ENCODE measurements at places on chromosomes 3 and 15.

DNA sequence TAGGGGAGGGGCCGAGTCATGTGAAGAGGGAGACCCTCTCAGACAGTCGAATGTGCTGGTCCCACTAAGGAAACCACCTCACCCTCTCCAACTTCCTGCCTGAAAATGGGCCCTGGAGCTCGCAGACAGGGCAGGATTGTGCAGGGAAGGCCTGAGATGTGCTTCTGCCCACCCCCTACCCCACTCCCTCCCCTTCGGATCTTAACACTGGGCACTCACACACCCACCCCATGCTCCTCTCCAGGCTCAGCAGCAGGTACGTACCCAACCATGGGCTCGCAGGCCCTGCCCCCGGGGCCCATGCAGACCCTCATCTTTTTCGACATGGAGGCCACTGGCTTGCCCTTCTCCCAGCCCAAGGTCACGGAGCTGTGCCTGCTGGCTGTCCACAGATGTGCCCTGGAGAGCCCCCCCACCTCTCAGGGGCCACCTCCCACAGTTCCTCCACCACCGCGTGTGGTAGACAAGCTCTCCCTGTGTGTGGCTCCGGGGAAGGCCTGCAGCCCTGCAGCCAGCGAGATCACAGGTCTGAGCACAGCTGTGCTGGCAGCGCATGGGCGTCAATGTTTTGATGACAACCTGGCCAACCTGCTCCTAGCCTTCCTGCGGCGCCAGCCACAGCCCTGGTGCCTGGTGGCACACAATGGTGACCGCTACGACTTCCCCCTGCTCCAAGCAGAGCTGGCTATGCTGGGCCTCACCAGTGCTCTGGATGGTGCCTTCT is 20.0 kb downstream of the ATRIP start:
- no peaks in the 10 kb centered on the region for H3K27me3 ChIP-seq
- peak overlapping the region; percentile 96 for H3K4me3 ChIP-seq

- no peak overlapping the region for H3K27ac ChIP-seq
- H3K4me3 ChIP-seq: no peak overlapping the region
- no peaks in the 10 kb centered on the region for H3K4me1 ChIP-seq
- no peaks in the 10 kb centered on the region for H3K36me3 ChIP-seq
- DNase-seq: no peak
Measured at GRCh38 chr3:190371152-190371551, 16.8 kb upstream of the CLDN16 start.

- H3K4me1 ChIP-seq: no peaks in the 10 kb centered on the region
- DNase-seq: no peak
- no peak overlapping the region for H3K27ac ChIP-seq
Measured at GRCh38 chr3:132079147-132079546, 44.3 kb upstream of the CPNE4 start.

- peaks cover 11% of the 10 kb centered on the region for H3K4me1 ChIP-seq
- H3K36me3 ChIP-seq: no peaks in the 10 kb centered on the region
- H3K27ac ChIP-seq: no peak overlapping the region
- no peak overlapping the region for H3K4me3 ChIP-seq
- no peak for DNase-seq
- H3K27me3 ChIP-seq: no peaks in the 10 kb centered on the region
Measured at GRCh38 chr3:153038779-153039178, 123.2 kb upstream of the RAP2B start.

DNA sequence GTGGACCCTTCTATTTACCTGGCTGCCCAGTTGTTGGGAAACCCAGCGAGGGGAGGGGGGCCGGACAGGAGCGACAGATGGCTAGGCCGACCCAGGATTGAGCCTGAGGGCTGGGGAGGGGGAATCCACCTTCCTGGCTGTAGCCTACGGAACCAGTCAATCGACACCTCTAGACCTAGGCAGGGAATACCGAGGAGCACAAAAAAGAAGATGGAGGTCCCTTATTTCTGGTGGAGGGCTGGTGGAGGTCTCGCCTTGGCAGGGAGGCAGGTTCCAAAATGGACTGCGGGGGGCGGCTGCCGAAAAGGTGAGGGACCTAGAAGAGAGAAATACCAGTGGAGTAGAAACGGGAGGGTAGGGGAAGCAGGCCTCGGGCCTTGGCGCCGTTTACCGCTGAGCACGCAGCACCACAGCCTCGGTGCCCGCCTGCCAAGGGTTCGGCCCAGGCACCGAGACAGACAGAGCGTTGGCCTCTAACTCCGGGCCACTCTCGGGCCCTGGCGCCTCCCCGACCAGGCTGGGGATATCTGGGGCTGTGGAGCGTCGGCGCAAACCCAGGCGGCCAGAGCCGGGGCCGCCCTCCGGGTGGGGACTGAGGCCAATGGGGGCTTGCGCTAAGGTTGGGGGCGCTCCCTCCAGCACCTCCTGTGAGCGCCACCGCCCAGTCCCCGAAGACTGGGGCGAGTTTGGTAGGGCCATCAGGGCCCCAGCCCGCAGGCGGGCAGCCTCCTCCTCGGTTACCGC is 1.6 kb downstream of the ANKRD63 start:
- no peak for DNase-seq
- peak overlapping the region; percentile 38 for H3K4me3 ChIP-seq
- peaks cover 54% of the 10 kb centered on the region for H3K27me3 ChIP-seq

DNA sequence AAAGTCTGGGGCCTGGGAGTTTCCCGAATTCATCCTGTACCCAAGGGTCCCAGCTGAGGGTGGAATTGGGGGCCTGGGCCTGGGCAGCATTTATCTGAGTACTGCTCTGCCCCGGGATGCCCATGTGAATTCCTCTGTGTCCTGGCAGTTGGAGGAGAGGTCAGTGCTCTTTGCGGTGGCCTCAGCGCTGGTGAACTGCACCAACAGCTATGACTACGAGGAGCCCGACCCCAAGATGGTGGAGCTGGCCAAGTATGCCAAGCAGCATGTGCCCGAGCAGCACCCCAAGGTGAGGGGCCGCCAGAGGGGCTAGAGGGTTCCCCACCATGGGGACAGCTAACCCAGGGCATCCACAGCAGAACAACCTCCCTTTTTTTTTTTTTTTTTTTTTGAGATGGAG is 6.2 kb upstream of the RCCD1 start:
- no peak overlapping the region for H3K27ac ChIP-seq
- H3K27me3 ChIP-seq: no peaks in the 10 kb centered on the region
- peaks cover 3% of the 10 kb centered on the region for H3K4me1 ChIP-seq

- H3K4me1 ChIP-seq: peaks cover 8% of the 10 kb centered on the region
- no peak overlapping the region for H3K4me3 ChIP-seq
- DNase-seq: no peak
Measured at GRCh38 chr3:197226179-197226578, 72.2 kb downstream of the DLG1 start.

GRCh38 chr3:151912028-151912427 is 38.6 kb downstream of the SUCNR1 start:
- H3K27me3 ChIP-seq: peaks cover 7% of the 10 kb centered on the region
- DNase-seq: no peak
- H3K27ac ChIP-seq: no peak overlapping the region

DNA sequence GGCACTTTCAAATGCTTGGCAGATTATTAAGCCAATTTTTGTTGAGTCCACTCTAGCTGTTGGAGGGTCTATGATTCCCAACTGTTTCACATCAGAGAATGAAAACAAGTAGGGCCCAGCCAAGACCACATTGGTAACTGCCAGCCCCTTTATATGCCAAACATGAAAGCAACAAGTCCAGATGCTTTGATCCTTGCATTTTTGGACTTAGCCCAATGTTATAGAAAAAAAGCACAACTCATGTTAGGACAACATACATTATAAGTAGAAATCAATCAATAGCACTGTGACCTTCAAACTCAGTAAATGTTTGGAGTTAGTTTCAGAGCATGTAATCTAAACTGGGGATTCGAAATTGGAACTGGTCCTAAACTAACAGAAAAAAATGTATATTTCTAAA is 674.7 kb downstream of the MECOM start:
- H3K4me3 ChIP-seq: no peak overlapping the region
- no peaks in the 10 kb centered on the region for H3K27me3 ChIP-seq
- H3K36me3 ChIP-seq: no peaks in the 10 kb centered on the region
- DNase-seq: no peak

- no peak for DNase-seq
- H3K4me3 ChIP-seq: no peak overlapping the region
- H3K36me3 ChIP-seq: no peaks in the 10 kb centered on the region
- H3K27ac ChIP-seq: no peak overlapping the region
- no peaks in the 10 kb centered on the region for H3K27me3 ChIP-seq
Measured at GRCh38 chr15:96622714-96623113, 292.2 kb downstream of the NR2F2 start.

GRCh38 chr3:159806412-159806811 is 182.2 kb upstream of the IL12A start:
- H3K4me3 ChIP-seq: no peak overlapping the region
- no peaks in the 10 kb centered on the region for H3K4me1 ChIP-seq
- no peak for DNase-seq
- no peaks in the 10 kb centered on the region for H3K36me3 ChIP-seq

DNA sequence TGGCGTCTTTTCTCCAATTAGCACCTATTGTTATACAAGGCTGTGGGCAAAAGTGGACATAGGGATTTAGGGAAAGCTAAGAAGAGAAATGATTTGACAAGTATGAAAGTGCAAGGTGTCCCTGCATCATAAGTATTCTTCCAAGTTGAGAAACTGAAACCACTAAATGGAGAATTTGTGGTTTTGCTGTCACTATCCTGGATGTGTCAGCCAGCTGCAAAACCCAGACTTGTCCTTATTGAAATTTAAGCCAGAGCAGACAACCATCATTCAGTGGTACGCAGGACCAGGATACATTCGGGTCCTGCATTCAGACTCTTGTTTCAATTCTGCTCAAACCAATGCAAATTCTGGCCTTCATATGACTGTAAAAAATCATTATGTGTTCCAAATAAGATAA is 384.8 kb upstream of the TGFBR2 start:
- H3K27ac ChIP-seq: no peak overlapping the region
- peaks cover 34% of the 10 kb centered on the region for H3K4me1 ChIP-seq
- peaks cover 17% of the 10 kb centered on the region for H3K36me3 ChIP-seq
- no peak overlapping the region for H3K4me3 ChIP-seq
- no peak for DNase-seq

- H3K4me1 ChIP-seq: peaks cover 14% of the 10 kb centered on the region
- no peaks in the 10 kb centered on the region for H3K27me3 ChIP-seq
- H3K36me3 ChIP-seq: no peaks in the 10 kb centered on the region
- H3K27ac ChIP-seq: no peak overlapping the region
- no peak overlapping the region for H3K4me3 ChIP-seq
Measured at GRCh38 chr3:197204736-197205135, 93.7 kb downstream of the DLG1 start.

DNA sequence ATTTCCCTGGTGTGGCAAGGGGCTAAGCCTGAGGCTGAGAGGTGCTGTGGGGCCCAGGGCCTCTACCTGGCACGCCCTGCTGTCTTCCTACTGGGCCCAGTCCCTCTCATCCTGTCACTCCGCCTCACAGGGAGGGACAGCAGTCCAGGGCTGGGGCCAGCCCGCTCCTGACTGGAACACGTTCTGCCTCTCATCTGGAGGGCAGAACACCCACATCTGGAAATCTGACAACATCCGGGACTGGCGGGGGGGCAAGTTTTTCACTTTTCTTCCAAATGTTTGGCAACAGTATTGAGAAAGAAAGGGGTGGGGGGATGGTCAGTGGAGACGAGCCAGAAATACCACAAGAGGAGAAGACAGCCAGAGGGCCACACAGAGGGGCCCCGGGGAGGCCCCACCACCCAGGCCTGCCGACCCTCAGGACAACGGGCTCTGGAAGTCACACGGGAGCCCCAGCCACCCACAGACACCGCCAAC is 1.8 kb upstream of the MYL3 start:
- DNase-seq: no peak
- no peak overlapping the region for H3K27ac ChIP-seq
- H3K27me3 ChIP-seq: no peaks in the 10 kb centered on the region

DNA sequence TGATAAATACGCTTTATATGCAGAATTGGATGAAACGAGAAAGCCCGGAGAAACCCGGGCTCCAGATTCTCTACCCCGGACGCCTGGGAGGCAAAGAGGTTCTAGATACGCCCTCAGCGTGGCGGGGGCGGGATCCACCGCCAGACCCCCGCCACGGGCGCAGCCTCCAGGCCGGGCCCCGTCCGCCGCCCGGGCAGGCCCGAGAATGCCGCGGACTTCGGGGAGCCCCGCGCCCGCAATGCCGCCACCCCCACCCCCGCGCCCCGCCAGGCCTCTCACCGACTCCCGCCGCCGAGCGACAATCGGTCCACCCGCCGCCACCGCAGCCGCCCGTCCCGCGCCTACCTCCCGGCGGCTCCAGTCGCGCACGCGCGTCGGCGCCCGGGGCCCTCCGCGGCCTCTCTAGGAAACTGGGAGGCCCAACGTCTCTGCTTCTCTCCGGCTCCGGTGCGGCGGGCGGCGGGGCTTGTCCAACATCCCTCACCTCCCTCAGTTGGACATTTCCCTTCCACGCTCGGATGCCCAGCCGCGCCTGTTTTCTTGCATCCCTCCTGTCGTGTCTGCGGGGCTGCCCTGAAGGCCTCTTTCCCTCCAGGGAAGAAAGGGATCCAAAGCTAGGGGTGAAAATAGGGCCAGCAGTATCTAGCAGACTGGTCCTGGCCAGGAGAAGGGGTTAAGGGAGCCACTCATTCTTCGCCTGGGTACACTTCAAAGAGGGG is at the start of gene ZNF445:
Gene ZNF445 (minus strand): TSS at position 359 of the 719 bp plus-strand sequence. CDS start 22,121 bp downstream, outside the sequence.
- no peaks in the 10 kb centered on the region for H3K27me3 ChIP-seq
- peaks cover 27% of the 10 kb centered on the region for H3K4me1 ChIP-seq
- H3K27ac ChIP-seq: peak within 1 kb of the TSS; percentile 89
- H3K36me3 ChIP-seq: peaks cover 8% of the 10 kb centered on the region

DNA sequence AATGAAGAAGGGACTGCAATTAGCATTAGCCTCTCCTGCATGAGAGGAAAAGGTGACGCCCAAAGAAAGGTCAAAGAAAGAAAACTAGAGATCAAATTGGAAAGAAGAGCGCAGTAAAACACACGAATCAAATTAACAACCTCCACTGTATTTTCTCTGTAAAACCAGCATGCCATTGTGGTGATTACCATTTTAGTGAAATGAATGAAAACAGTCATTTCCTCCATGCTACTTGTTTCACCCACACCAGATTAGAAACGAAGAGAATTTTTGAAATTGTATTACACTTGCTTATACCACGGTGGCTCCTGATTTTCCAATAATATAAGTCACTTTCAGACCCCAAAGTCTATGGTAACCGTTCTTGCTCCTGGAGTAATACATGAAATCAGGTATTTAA is 71.6 kb downstream of the SUMF1 start:
- peaks cover 42% of the 10 kb centered on the region for H3K4me1 ChIP-seq
- H3K27ac ChIP-seq: peak overlapping the region; percentile 70
- no peak for DNase-seq
- no peak overlapping the region for H3K4me3 ChIP-seq

DNA sequence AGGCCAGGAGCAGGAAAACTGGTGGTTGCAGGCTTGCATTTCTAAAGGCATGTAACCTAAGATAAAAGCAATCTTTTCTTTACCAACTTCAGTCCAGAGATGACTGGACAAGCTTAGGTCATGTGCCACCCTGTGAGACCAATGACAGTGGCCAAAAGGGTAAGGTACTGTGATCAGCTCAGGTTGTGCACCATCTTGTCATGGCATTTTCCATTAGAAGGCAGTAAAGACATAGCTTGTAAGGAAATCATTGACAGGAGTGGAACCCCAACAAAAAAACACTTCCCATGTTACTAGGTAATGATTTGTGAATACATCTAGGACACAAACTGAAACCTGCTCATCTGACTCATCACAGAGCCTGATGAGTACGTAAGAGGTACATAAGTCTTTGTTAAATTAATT is 35.2 kb downstream of the SSR3 start:
- no peak overlapping the region for H3K4me3 ChIP-seq
- H3K27ac ChIP-seq: no peak overlapping the region
- H3K27me3 ChIP-seq: peaks cover 35% of the 10 kb centered on the region
